Stimulated activated CD4-positive, alpha-beta T cell treated with anti-CD3 and anti-CD28 coated beads, TNF-alpha, amount 100 ng/mL, for 24 hours (primary cell): ENCODE measurements at places on chromosomes 1 and 21.

DNA sequence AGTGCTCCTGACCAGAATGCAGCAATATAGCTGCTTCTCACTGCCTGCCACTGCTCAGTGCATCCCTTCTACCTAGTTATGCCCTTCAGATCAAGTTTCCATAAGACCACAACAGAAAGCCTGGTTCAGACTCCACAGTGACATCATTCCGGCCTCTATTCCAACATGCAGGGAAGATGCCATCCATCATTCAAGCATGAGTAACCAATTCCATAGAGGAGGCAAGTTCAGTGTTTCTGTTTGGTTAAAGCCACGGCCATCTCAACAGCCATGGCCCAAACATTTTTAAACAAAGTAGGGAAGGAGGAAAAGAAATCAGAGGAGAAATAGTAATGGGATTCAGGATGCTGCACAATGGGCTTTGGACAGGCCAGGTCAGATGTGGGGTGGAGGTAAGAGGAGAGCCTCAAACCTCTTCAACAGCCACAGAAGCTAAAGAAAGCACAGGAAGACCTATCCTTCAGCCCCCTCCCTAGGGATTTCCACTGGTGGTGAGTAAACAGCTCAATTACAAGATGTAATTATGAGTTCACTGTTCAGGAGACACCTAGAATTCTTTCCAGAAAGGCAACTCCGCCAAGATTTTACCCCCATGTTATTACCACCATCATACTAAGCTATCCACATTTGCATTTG, 484.9 kb downstream of the SETD4 start:
- DNase-seq = no peak

DNA sequence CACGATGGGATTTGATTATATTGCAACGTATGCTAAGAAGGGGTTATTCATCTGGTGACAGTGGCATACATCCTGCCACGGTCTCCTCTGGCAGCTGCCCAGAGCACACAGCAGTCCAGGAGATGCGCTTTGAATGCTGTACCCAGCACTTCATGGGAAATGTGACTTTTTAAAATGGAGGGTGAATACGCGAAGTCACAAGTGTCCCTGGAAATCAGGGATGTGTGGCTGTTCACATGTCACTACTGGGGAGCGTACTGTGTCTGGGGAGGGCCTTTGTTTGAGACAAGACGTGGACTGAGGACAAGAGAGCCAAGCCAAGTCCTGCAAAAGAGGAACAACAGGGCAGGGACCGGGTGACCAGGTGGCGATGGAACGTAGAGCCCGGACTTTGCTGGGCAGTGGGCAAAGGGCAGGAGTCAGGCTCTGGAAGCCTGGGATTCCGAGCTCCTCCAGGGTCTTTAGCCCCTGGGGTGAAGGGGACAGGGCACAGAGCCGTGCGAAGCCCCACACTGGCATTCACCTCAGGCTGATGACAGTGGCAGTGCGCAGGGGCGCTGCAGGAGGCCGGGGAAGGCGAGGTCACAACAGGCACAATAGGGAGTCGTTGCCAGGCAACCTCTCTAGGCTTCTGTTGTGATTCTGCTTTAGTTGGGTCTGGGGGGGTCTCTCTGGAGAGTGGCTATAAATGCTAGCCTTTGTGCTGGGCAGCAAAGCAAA, 11.4 kb upstream of the ZBTB21 start:
- DNase-seq = no peak

- no peak for DNase-seq
Measured at GRCh38 chr21:41325138-41325912, 8.7 kb downstream of the FAM3B start.

DNA sequence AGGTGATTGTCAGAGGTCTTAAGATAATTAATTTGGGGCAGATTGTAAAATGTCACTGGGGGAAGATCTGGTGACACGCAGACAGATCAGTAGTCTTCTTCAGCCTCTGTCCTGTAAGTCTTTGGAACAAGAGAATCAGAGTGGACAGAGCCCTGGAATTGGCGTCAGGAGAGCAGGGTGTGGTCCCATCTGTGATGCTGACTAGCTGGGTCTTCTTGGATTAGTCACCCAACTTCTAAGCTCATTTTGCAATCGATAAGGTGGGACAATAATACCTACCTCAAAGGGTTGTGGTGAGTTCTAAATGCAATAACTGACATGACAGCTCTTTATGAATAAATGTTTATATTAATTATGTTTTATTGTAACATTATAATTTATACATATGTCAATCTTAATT, 4.8 kb downstream of the FASLG start:
- no peak for DNase-seq

GRCh38 chr1:214420833-214421232, 130.6 kb downstream of the PTPN14 start:
- DNase-seq = no peak

- no peak for DNase-seq
Measured at GRCh38 chr1:92500552-92500951, 13.8 kb upstream of the GFI1 start.
